ENCODE measurements at places on chromosomes 3 and 15.

DNA sequence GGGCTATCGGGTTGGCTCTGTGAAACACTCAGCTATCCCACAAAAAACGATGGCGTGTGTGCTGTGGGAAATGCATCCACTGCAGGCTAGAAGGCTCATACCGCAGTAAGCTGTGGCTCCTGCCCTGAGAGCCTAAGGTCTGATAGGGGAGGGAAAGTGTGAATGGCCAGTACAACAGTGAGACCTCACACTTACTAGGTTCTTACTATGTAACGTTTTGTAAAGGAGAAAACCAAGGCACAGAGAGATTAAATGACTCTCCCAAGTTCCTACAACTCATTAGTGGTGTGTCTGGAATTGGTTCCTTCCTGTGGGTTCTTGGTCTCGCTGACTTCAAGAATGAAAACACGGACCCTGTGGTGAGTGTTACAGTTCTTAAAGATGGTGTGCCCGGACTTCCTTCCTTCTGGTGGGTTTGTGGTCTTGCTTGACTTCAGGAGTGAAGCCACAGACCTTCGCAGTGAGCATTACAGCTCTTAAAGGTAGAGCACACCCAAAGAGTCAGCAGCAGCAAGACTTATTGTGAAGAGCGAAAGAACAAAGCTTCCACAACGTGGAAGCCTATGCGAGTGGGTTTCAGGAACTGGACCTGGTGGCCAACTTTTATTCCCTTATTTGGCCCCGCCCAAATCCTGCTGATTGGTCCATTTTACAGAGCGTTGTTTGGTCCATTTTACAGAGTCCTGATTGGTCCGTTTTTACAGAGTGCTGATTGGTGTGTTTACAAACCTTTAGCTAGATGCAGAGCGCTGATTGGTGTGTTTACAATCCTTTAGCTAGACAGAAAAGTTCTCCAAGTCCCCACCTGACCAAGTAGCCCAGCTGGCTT, 161.7 kb downstream of the POLR2M start:
- DNase-seq, result no peak

- no peak for DNase-seq
Measured at GRCh38 chr3:37214076-37214475, 39.7 kb upstream of the LRRFIP2 start.

GRCh38 chr15:63677778-63678177, 80.6 kb downstream of the FBXL22 start:
- DNase-seq, result no peak

DNA sequence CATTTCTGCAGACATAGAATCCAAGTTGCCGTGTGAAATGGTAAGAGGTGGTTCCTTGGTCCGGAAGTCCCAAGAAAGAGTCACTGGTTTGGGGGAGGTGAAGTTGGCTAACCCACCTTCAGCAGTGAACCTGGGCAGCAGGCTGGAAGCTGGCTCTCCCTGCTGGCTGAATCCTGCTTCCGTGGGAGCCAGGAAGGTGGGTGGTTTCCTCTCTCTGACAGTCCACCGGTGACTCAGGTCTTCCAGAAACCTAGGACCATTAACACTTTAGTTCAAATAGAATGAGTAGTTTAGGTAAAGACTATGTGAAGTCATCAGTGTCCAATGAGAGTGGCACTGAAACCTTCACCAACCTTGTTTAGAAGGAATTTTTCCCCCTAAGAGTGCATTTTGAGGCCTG, 87.4 kb upstream of the CACNA2D3 start:
- DNase-seq, result no peak

- no peak for DNase-seq
Measured at GRCh38 chr15:67543348-67543718, 830 bp downstream of the MAP2K5 start.

DNA sequence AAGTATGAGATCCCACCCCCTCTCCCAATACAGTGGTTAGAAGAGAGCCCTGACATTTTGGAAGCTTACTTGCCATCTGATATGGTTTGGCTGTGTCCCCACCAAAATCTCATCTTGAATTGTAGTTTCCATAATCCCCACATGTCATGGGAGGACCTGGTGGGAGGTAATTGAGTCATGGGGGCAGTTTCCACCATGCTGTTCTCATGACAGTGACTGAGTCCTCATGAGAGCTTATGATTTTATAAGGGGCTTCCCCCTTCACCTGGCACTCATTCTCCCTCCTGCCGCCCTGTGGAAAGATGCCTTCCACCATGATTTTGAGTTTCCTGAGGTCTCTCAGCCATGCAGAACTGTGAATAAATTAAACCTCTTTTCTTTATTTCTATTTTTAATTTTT, 28.8 kb upstream of the HES1 start:
- peak; percentile 49 for DNase-seq

- no peak for DNase-seq
Measured at GRCh38 chr15:25682340-25682739, 180.8 kb downstream of the ATP10A start.

GRCh38 chr15:100108346-100108745, 233.4 kb downstream of the ADAMTS17 start:
- DNase-seq, result no peak

GRCh38 chr3:50983887-50984286, 309.2 kb downstream of the DOCK3 start:
- DNase-seq, result no peak

DNA sequence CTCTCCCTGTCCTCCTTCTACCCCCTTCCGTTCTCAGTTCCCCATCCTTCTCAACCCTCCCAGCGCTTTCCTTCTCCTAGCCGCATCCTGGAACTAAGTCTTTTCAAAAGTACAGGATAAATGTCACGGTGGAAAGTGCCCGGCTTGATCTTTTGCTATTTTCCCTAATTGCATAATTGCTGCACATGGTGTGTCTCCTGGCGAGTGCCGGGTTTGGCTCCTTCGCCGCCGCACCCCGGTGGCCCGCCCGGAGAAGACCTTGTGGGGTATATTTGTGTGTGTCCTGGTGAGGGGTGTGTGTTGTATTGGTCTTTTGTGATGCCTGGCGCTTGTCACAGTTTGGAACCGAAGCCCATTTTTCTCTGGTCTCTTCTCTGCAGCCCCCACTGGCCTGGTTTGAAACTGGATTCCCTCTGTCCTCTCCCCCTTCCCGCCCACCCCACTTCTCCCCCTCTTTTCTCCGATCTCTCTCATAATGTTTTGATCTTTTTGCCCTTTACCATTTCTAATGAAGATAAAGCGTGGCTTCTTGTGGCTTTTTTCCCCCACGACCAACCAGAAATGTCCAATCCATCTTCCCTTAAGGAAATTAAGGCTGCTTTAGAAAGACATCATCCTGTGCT, 692 bp downstream of the UBE2E2 start:
- DNase-seq, result peak; percentile 6

DNA sequence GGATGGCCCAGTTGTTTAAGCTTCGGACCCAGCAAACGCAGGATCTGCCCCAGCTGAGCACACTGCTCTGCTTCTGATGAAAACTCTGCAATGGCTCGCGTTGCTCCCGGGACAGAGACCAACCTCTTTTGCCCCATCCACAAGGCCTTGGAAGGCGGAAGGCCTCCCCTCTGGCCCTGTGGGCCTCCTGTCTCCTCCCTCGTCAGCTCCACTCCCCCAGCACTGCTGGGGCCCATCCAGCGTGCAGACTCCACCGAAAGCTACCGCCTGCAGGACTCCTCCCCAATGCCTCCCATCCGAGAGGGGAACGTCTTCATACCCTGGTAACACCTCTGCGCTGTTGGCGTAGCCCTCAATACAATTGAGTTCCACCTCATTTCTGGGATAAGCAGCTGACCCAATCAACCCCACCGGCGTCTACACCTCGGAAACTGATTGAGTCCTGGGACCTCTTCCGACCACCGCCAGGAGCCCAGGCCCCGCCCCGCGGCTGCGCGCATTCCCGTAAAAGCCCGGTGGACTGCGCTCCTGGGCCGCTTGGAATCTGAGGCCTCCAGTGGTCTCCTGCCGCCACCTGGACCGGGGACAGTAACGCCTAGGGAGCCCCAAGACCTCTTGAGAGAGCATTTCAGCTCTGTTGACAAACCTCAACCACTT, at the start of gene PRR23E:
Gene PRR23E, plus strand, starts transcription at position 556 of the 657 bp plus-strand sequence. CDS start 3,555 bp downstream, outside the sequence.
- no peak for DNase-seq

DNA sequence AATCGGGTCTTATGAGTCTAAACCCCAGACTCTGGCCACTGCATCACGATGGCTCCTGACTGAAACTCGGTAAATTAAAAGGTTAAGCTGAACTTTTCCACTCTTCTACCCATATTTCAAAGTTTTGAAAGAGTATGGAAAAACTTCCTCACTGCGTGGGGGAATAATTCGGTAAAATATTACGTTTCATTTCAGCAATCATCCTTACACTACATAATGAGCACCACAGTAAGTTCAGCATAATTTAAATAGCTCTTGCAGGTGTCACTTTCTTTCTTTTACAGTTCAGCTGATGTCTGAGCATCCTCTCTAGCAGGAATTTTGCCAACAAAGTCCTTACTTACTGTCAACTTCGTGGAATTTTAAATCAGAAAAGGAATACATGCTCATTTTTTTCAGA, 17.5 kb downstream of the SRGAP3 start:
- no peak for DNase-seq

- DNase-seq, result no peak
Measured at GRCh38 chr15:83057002-83057401, 10.1 kb downstream of the BTBD1 start.

GRCh38 chr15:69957175-69957574, 140.5 kb downstream of the TLE3 start:
- no peak for DNase-seq

DNA sequence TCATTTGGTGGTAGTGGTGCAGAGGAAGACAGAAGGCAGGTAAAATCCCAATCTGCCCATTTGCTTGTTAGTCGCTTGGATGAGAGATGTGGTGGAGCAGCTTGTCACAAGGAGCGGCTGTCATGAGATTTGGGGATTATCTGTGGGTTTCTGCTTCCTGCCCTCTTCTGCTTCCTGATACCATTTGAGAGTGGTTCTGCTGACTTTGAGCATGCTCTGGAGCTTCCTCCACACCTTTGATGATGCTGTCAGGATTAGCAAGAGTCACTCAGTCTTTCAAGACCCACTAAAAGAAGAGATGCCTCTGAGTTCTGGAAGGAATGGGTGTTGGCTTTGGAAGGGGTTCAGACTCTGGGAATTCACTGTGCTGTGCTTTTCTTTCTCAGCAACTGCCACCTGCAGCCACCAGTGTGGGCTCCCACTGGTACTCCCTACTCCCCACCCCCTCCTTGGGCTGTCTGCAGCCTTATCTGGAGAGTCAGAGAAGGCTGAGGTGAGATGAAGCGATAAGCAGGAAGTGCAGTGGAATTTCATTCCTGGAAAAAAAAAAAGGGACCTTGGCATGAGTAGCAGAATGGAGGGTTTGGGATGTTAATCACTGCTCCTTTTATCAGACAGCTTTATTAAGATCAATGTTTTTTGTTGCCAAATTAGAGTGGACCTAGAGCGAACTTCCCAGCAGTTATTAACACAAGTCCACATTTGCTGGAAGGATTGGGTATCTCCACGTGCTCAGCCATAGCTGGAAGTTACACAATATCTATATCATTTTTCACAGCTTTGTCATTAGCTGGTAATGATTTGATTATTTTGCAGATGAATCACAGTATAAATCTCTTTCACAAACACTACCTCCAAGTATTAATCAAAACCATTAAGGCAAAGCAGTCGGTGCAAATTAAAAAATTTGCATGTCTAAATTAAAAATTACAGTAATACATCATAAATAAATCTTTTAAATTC, 233.0 kb upstream of the SATB1 start:
- no peak for DNase-seq

DNA sequence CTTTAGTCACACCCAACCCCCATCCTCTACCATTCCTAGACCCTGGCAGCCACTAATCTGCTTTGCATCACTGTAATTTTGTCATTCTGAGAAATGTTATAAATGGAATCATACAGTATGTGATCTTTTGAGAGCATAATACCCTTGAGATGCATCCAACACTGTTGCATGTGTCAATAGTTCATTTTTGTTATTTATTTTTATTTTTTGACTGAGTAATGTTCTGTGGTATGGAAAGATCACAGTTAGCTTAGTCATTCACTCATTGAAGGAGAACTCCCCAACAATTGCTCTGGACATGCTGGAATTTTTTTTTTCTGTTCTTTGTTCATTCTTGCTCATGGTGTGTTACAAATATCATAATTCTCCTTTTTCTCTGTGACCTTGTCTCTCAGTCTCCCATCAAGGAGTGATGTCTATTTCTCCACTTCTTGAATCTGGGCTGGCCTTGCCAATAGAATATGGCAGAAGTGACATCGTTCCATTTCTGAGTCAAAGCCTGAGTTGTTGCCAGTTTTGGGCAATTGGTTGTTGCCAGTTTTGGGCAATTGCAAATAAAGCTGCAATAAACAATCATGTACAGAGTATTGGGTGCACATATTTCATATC, 6.8 kb upstream of the ADPGK start:
- no peak for DNase-seq

- DNase-seq, result no peak
Measured at GRCh38 chr3:197339841-197340520, 41.6 kb upstream of the DLG1 start.

GRCh38 chr3:179852142-179852905, 184.4 kb downstream of the PEX5L start:
- no peak for DNase-seq

DNA sequence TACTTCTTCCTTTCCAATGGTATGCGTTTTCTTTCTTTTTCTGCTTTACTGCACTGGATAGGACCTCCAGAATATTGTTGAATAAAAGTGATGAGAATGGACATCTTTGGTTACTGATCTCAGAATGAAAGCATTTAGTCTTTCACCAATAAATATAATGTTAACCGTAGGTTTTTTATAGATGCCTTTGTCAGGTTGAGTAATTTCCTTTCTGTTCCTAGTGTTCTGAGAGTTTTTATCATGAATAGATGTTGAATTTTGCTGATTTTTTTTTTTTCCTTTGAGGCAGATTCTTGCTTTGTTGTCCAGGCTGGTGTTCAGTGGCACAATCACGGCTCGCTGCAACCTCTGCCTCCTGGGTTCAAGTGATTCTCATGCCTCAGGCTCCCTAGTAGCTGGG, 158.4 kb downstream of the KLHL25 start:
- DNase-seq, result no peak

DNA sequence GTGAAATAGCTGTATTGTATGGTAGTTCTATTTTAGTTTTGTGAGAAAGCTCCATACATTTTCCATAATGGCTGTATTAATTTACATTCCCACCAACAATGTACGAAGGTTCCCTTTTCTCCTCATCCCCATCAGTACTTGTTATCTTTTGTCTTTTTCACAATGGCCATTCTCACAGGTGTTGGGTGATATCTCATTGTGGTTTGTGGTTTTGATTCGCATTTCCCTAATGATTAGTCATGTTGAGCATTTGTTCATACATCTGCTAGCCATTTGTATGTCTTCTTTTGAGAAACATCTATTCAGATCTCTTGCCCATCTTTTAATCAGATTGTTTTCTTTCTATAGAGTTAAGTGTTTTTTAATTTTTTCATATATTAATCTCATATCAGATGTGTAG, 931.9 kb downstream of the IGSF11 start:
- DNase-seq, result no peak

- no peak for DNase-seq
Measured at GRCh38 chr3:184003187-184003967, 14.3 kb downstream of the ABCC5 start.

DNA sequence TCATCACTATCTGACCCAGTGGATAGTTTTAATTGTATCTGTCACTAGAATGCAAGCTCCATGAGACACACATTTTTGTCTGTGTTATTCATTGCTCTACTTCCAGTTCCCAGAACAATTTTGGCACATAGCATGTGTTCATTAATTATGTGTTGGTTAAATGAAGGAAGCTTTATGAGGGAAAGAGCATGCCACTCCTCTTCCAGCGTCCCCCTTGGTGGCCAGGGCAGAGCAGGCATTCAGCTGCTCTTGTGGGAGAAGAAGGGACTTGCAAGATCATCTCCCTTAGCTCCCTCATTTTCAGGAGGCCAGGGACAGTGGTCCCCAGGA, 489 bp upstream of the GALNT15 start:
- no peak for DNase-seq

- no peak for DNase-seq
Measured at GRCh38 chr15:98568382-98569017, 79.8 kb upstream of the IGF1R start.
